ENCODE measurements at places on chromosomes 11 and 22.
A peak's percentile ranks its signal among the peaks of the same experiment; 100 is the strongest.

DNA sequence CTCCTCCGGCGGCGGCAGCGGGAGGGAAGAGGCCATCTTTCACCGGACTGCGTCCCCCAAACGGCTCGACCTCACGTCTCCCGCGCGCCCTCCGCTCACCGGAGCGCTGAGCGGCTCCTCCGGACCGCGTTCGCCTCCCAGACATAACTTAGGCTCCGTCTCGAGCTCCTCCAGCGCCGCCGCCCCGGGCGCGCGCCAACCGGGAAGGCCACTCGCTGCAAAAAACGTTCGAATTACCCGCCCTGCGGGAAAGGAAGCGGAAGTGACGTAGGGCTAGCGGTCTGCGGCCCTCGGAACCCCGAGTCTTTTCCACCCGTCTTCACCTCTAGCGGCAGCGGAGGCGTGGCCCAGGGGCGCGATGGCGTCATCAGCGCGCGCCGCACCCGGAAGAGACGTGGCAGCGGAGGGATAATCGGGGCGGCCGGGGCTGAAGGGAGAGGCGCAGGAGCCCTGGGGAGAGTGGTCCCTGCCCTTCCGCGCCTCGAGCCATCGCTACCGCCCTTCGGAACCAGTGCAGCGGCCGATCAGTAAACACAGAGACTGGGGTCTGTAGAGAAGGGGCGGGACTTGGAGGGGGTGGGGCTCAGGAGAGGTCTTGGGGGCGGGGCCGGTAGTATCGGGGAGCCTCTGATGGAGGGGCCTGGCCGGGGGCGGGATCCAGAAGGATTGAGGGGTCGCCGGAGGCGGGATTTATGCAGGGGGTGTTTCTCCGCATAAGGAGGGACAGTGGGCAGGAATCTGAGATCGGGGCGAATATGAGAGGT is at the start of the genes CDCA5 and ZFPL1:
CDCA5 (minus strand) TSS at position 207 of the 764 bp plus-strand sequence; CDS start at position 145, 62 bp downstream.
ZFPL1 (plus strand) TSS at position 389 of the 764 bp plus-strand sequence. CDS start 477 bp downstream, outside the sequence.
- peak; percentile 98 for DNase-seq

GRCh38 chr11:16117989-16118756 is 238.2 kb downstream of the SOX6 start:
- DNase-seq = no peak

- peak; percentile 88 for DNase-seq
These were observed 3.1 kb upstream of the MN1 start for GRCh38 chr22:27804470-27805297.

- DNase-seq = no peak
These were observed 154.2 kb downstream of the LDLRAD3 start for GRCh38 chr11:36098087-36098486.

DNA sequence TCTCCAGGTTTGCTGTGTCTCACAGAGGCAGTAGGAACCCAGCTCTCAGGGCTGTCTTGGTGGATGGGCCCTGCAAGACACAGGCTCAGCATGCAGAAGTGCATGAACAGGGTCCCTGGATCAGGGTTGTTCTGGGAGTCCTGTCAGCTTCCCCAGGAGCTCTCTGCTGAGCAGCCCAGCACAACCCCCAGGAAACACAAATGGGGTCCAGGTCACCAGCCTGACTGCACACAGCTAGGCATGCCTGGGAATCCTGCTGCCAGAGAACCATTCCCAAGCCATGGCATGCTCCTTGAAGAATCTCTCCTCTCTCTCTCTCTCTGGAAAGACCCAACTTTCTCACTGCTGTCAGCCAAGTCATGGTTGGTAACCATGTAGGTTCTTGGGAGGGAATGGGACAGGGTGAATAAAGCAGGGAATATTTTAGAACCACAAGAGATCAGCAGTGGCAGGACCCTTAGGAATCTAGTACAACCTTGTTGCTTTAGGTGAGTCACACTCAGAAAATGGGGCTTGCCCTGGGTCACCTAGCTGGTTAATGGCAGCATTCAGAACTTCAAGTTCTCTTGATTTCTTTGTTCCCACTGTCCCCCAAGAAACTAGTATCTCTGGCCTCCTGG is 21.4 kb downstream of the TUB start:
- DNase-seq = no peak

GRCh38 chr22:19879246-19879570 is 24.5 kb upstream of the GNB1L start:
- DNase-seq = no peak

DNA sequence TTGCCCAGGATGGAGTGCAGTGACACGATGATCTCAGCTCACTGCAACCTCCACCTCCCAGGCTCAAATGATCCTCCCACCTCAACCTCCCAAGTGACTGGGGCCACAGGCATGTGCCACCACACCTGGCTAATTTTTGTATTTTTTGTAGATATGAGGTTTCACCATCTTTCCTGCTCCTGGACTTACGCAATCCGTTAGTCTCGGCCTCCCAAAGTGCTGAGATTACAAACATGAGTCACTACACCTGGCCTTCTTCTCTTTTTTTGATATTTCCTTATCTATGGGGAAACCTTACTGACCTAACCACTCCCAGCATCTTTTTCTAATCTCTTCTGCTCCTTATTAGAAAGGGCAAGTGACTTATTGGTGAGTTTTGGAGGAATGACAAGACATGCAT is 121.7 kb upstream of the CHORDC1 start:
- DNase-seq = no peak

- DNase-seq = no peak
These were observed 681.2 kb downstream of the NELL1 start for GRCh38 chr11:21350613-21351012.

DNA sequence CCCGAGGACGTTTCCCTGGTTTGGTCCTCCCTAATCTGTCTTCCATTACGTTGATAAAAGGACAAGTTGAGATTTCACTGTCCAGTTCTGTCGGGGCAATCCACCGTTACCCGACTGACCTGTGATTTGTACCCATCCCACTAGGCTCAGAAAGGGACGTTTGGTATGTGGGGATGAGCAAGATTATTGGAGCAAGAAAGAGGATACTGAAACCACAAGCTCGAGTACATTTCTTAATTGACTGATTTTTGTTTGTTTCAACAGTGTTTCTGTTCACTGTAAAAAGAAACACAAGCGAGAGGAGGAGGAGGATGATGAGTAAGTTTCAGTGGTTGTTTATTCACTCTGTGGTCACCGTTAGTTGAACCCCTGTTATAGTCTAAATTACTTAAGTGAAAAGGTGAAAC is 969 bp downstream of the CCDC117 start:
- DNase-seq = no peak

DNA sequence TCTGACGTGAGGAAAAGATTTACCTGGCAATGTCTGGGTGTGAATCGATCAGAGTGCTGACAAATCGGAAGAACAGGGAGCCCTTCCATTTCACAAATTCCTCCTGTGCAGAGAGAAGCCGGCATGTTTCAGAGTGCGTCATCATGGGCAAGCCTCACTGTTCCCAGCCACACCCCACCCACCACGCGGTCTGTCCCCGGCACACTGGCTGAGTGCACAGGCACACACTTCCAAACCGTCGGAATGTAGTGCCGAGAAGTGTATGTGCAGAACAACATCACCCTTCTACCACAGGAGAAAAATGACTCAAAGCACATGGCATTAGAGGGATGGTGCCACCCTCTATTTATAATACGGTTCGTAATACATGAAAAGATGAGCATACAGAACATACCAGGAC is 47.5 kb downstream of the NCAPD3 start:
- no peak for DNase-seq

GRCh38 chr11:93986716-93987115 is 34.4 kb upstream of the HEPHL1 start:
- no peak for DNase-seq

DNA sequence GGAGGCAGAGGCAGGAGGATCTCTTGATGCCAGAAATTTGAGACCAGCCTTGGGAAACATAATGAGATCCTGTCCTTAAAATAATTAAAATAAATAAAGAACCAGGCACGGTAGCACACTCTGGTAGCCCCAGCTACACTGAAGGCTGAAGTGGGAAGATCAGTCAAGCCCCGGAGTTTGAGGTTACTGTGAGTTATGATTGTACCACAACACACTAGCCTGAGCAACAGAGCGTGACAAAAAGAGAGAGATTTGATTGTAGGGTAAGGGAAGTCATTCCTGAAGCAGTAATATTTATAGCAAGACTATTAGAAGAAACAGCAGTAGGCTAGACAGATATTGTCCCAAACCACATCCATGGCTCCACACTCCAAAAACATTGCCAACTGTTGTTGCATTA is 1408.4 kb upstream of the TENM4 start:
- DNase-seq = no peak

DNA sequence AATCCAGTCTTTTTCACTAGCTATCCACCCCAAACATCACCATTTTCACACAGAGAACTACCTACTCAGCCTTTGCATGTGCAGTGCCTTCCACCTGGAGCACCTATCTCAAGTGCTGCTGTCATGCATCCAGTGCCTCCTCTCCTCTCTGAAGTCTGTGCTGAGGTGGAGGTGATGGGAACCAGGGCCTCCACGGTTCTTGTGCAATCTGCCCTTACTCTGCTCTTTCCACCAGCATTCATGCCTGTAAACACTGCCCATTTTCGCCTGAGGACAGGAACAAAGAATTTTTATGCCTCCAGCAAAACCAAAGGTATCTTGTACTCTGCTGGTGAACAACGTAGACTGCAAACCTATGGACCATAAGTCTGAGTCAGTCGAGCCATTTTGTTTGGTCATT is 27.0 kb downstream of the PITPNB start:
- DNase-seq = no peak

DNA sequence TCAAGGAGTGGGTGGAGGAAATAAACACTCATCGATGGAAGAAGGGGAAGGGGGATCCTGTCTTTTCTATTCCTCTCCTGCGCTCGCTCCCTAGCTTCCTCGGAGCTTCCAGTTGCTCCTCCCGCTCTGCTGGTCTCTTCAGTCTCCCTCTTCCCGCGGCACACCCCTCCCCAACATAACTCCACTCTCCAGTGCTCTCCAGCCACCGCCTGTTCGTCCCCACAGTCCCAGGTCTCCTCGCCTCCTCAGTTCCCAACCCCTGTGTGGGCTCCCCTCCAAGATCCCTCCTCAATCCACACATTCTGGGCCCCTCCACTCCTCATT is 438 bp downstream of the ZW10 start:
- DNase-seq = peak; percentile 44

- DNase-seq = no peak
These were observed 392.2 kb downstream of the TBC1D22A start for GRCh38 chr22:47154621-47155081.

- DNase-seq = no peak
These were observed 34.0 kb upstream of the FADD start for GRCh38 chr11:70169127-70169526.

DNA sequence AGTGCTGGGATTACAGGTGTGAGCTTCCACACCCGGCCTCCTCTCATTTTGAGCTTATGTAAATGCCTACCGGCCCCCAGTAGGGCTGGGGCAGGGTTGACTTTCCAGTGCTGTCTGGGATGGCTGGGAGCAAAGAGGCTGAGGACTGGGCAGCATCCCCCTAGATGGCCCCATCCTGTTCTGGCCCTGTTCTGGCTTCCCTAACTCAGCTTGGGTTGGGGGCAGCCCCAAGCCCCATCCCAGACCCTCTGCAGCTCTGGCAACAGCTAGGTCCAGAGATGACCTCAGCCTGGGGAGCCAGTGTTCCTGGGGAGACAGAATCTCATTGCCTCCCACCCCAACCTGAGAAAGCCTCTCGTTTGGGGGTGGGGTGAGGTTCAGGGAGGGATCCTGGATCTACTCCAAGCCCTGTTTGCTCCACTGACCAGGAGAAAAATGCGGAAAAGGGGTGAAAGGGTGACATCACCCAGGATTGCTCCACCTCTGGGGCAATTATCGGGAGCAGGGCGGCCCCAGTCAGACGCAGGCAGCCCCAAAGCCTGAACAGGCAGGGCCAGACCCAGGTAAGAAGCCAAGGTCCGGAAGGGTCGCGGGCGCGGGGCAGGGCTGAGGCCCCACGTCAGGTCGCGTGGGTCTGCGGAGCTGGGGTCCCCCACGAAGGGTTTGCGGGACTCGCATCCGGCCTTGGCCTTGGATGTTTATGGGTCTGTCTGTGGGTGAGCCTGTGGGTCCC is at the start of gene PNPLA2:
PNPLA2 (plus strand) TSS at position 519 of the 733 bp plus-strand sequence. CDS start 805 bp downstream, outside the sequence.
- no peak for DNase-seq

DNA sequence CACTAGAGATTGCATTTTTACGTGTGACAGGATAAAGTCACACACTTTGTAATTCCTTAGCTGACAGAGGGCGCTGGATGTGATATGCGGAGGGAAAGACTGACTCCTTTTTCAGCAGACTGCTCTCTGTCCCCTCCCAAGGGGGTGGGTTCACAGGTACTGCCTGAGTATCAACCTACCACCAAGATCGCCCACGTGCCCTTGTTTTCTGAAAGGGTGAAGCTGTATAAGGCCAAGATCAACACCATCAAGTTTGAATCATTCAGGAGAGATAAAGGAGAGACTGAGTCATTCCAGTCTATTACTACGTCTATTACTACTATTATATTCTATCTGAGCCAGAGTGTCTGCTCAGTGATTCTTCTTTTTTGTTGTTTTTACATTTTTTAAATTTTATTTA is 30.7 kb downstream of the BUD13 start:
- DNase-seq = no peak

GRCh38 chr22:50342651-50343540 is at the start of gene PPP6R2:
PPP6R2 (plus strand) TSS chr22:50343327; CDS start chr22:50393909, 50,582 bp downstream.
- peak; percentile 93 for DNase-seq

DNA sequence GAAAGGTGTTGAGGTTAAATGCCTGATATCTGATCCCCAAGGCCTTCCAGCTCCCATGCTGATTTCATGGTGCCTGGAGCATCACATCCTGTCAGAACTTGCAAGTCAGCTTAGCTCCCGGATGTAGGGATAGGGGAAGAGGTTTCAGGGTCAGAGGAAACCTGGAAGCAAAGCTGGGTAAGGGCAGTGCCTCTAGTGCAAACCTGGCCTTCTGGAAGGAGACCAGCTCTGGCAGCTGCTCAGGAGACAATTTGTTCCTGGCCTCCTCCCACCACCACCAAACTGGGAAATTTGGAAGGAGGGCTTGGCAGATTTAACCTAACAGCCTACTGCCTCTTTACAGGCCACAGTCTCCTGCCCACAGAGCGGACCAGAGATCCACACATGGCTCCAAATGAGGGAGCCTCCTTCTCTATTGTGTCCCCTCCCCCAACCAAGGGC is 9.2 kb upstream of the TSKU start:
- DNase-seq = no peak

GRCh38 chr22:32623943-32624342 is 149.3 kb downstream of the FBXO7 start:
- DNase-seq = no peak

DNA sequence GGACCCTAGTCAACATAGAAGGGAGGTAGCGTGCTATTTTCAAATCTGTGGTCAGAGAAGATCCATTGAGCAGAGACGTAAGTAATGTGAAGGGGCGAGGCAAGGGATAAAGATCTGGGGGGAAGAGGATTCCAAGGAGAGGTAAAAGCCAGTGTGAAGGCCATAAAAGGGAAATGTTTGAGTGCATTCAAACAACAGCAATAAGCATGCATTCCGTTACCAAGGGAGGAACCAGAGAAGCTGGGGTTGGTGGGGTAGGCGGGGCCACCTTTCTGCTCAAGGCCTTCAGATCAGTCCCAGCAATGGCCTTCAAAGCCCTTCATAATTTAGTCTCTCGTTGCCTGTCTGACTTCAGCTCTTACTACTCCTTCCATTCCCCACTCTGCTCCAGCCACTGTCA is 18.4 kb upstream of the SMPD1 start:
- DNase-seq = no peak

All from neural progenitor cell (in vitro differentiated cells).